Amygdala (tissue), 56 donors: ENCODE measurements at places on chromosomes 13 and 19.

GRCh38 chr13:35723821-35724220 is 247.3 kb upstream of the MAB21L1 start:
- no peak for DNase-seq

DNA sequence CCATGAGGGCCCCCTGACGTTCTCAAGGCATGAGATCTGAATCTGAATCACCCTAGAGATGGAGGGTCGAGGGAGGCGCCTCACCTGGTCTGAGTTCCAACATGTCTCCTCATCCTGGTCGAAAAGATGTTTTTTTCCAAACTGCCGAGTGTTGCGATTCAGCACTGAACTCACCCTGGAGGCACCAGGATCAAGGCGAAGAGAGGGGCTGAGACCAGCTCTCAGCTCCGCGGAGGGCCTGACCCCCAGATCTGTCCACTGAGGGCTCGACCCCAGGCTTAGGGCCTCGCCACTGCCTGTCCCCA is 555 bp downstream of the NR2C2AP start:
- no peak for DNase-seq

GRCh38 chr19:56309511-56310185 is 5.0 kb downstream of the ZSCAN5A start:
- DNase-seq = no peak

DNA sequence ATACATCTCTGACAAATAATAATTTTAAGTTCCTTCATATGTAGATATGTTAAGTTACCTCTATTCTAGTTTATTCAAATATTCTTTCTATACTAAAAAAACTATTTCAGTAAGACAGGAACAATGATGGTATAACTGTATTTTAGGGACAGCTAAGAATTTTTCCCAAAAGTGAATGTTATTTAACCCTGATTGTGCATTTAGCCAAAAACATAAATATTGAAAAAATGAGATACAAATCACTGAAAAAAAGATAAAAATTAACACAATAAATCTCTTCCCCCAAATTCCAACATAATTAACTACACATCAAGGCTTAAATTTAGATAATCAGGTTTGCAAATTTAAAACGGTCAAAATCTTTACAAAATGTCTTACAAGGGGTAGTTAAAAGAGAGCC is 58.1 kb downstream of the KCNRG start:
- no peak for DNase-seq

GRCh38 chr13:72317346-72318109 is 409.9 kb downstream of the MZT1 start:
- no peak for DNase-seq

GRCh38 chr13:99507986-99508385 is 6.7 kb downstream of the TM9SF2 start:
- DNase-seq = no peak

DNA sequence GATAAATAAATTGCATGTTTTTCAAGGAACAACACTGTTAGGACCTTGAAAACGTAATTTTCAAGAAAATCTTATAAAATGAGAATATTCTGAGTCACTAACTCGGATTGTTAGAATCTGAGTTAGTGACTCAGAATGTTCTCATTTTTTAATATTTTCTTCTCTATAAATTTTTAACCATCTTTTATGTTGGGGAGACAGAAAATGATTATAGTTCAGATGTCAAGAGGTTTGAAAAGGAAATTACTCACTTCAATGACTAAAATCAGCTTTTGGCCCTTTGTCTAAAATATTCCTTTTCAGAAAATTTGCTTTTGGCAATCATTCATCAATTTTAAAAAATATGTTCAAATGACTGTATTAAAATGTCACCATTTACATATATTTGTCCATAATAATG is 264.2 kb upstream of the EDNRB start:
- no peak for DNase-seq

- DNase-seq = no peak
Measured at GRCh38 chr13:22127277-22128164, 456.6 kb downstream of the FGF9 start.
